Stimulated activated CD8-positive, alpha-beta memory T cell treated with anti-CD3 and anti-CD28 coated beads, Interleukin-15, amount 100 ng/mL, for 4 hours (primary cell): ENCODE measurements at places on chromosomes 6 and 20.

- no peak for DNase-seq
These were observed 194.7 kb downstream of the PKHD1 start for GRCh38 chr6:51892750-51893149.

DNA sequence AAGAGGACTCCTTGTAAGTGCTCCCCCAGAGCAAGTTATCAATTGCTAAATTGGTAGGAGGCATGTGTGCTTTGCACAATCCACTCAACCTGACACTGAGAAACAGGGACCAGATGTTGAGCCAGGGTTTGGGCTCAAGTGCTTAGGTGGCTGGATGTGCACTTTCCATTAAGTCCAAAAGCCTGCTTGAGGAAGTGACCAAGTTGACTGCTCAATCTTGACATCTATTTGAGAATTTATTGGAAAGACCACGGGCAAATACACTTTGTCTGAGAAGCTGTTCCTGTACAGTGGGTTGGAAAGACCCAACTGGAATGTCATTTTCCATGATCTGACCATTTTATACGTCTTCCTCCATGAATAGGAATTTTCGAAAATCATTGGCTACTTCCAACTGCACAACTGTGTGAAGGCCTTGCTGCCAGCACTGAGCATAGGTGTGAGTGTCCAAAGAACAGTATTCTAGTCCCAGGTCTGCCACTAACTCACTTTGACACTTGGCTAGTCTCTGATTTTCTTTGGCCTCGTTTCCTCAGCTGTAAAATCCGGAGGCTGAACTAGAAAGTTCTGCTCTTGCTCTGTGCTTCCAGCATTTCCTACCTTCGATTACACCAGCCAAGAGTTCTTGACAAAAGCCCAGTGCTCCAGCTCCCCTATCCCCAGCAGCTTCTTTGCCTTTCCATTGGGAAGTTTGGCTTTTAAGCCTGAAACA is 186.9 kb upstream of the ECI2 start:
- DNase-seq, result no peak

GRCh38 chr6:129717277-129717676 is 7.3 kb upstream of the ARHGAP18 start:
- no peak for DNase-seq

- no peak for DNase-seq
These were observed 49.0 kb upstream of the VSTM2L start for GRCh38 chr20:37853823-37854375.

GRCh38 chr20:22687676-22688349 is 103.4 kb upstream of the FOXA2 start:
- no peak for DNase-seq
